ENCODE measurements at places on chromosomes 3 and 15. TPM values are rescaled to one million over a fixed set of nuclear protein-coding genes. Genes with fewer than 3 reads are reported as not detected.

C3orf49 gene
- not detected for total RNA-seq

CP gene
- not detected for total RNA-seq

LMOD3 gene
- total RNA-seq, result not detected

SLC28A1 gene
- not detected for total RNA-seq

TGM4 gene
- total RNA-seq, result not detected

MAPKBP1 gene
- 36.6 TPM for total RNA-seq

IL12A gene
- total RNA-seq, result 1.9 TPM

BLM gene
- total RNA-seq, result 2.3 TPM

DNA sequence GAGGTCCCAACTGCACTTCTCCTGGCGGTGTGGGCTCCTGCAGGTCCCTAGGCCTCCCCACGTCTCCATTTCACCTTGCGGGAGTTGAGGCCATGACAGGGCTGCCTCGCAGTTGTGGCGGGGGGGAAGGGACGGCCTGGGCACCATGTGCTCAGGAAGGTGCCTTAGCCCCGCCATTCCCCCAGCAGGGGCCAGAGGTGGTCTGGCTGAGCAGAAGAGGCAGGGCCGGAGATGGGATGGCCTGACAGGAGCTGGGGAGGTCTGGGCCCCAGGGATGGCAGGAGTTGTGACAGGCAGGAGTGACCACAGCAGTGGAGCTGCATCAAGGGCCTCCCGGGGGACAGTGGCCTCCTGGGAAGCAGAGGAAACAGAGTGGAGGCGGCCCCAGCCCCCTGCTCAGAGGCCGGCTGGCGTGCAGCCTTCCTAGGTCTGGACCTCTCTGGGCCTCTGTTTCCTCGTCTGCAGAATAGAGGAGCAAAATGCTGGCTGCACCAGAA is 18.7 kb upstream of the KLF15 start:
- H3K36me3 ChIP-seq, result no peaks in the 10 kb centered on the region
- peak; percentile 81 for DNase-seq
- H3K4me3 ChIP-seq, result no peak overlapping the region

- no peak overlapping the region for H3K27ac ChIP-seq
- H3K36me3 ChIP-seq, result no peaks in the 10 kb centered on the region
- no peak overlapping the region for H3K4me3 ChIP-seq
- no peaks in the 10 kb centered on the region for H3K27me3 ChIP-seq
Observed at GRCh38 chr3:62233065-62233464, 140.3 kb downstream of the FEZF2 start.

GRCh38 chr3:136860541-136860940 is 1.5 kb upstream of the NCK1 start:
- no peaks in the 10 kb centered on the region for H3K27me3 ChIP-seq
- peak overlapping the region; percentile 15 for H3K27ac ChIP-seq
- peak overlapping the region; percentile 90 for H3K4me3 ChIP-seq

GRCh38 chr3:20128358-20128757 is 57.6 kb downstream of the SGO1 start:
- H3K4me1 ChIP-seq, result no peaks in the 10 kb centered on the region
- no peaks in the 10 kb centered on the region for H3K27me3 ChIP-seq
- no peak overlapping the region for H3K27ac ChIP-seq
- peaks cover 12% of the 10 kb centered on the region for H3K36me3 ChIP-seq

GRCh38 chr15:71080166-71080565 is 35.1 kb upstream of the THSD4 start:
- peaks cover 7% of the 10 kb centered on the region for H3K27me3 ChIP-seq
- H3K27ac ChIP-seq, result peak overlapping the region; percentile 38
- no peak for DNase-seq
- H3K36me3 ChIP-seq, result peaks cover 2% of the 10 kb centered on the region
- H3K4me1 ChIP-seq, result peaks cover 10% of the 10 kb centered on the region
- no peak overlapping the region for H3K4me3 ChIP-seq

DNA sequence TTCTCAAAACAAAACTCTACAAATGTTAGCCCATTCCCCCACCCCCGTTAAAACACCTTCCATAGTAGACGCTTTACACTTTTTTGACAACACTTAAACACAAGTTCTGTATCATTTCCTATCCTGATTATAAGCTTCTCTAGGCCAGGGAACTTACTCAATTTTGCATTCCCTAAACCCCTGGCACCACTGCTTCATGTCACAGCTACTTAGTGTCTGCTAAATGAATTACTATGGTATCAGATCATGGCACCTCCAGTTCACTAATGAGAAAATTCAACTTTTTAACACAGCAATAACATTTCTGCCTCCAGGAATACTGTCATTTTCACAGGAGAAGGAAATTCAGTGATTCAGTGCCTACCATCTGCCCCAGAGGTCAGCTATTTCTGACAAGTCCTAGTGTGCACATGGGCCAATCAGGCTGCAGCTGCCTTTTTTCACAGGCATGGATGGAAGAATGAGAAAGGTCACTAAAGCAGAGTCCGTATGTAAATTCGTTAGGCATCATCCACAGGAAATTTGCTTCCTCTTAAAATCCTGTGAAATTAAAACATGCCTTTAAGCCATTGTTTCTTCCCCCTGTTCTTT is 18.5 kb downstream of the SFMBT1 start:
- no peaks in the 10 kb centered on the region for H3K27me3 ChIP-seq
- no peak for DNase-seq
- peaks cover 8% of the 10 kb centered on the region for H3K4me1 ChIP-seq

DNA sequence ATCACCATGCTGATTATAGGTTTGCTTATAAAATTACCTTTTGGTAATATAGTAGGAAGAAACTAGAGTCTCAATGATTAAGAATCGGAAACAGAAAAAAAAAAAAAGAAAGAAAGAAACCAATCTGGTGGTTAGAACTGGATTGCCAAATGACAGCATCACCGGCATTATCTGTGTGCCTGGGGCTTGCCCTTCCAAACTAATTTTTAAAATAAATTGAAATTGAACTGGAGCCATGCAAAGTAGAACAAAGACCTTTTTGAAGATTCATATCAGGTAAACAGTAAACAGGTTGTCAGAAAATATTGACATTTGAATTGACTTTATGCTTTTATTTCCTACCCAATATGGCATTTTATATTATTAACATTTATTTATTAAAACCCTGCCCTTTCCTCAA is 11.2 kb upstream of the CPB1 start:
- H3K4me3 ChIP-seq, result no peak overlapping the region
- no peak for DNase-seq
- peaks cover 16% of the 10 kb centered on the region for H3K4me1 ChIP-seq
- no peaks in the 10 kb centered on the region for H3K27me3 ChIP-seq

- no peak for DNase-seq
- no peaks in the 10 kb centered on the region for H3K27me3 ChIP-seq
- no peaks in the 10 kb centered on the region for H3K36me3 ChIP-seq
- peak overlapping the region; percentile 61 for H3K4me3 ChIP-seq
- H3K27ac ChIP-seq, result peak overlapping the region; percentile 19
Observed at GRCh38 chr3:187750006-187750512, 4.8 kb upstream of the BCL6 start.

DNA sequence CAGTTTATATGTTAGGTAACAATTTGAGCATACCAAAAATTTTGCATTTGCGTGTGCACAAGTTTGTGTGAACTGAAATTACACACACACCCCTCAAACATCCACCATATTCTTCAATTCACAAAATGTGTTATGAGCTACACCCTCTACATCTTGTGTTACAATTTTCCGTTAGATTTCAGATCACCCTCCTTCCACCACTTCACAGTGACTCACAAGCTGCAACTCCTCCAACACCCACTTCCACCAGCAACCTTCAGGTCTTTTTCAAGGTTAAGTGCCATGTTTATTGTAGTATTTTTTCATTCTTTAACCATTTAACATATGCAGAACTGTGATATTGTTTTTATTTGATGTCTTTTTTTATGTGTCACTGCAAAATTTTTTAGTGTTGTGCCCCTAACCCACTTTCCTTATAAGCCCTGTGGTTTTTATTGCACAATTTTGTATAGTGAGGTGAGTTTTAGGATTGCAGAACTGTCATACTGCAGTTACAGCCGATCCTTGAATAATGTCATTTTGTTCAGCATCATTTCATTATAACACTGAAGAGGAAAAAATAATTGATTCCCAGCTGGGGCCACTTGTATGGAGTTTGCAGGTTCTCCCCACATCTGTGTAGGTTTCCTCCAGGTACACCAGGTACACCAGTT is 148.9 kb downstream of the PLCL2 start:
- no peaks in the 10 kb centered on the region for H3K36me3 ChIP-seq
- H3K27ac ChIP-seq, result no peak overlapping the region
- H3K4me1 ChIP-seq, result no peaks in the 10 kb centered on the region
- DNase-seq, result no peak

- H3K36me3 ChIP-seq, result no peaks in the 10 kb centered on the region
- no peak for DNase-seq
- H3K27ac ChIP-seq, result no peak overlapping the region
- H3K4me1 ChIP-seq, result no peaks in the 10 kb centered on the region
- no peaks in the 10 kb centered on the region for H3K27me3 ChIP-seq
- no peak overlapping the region for H3K4me3 ChIP-seq
Observed at GRCh38 chr3:41363830-41364523, 164.7 kb downstream of the CTNNB1 start.

DNA sequence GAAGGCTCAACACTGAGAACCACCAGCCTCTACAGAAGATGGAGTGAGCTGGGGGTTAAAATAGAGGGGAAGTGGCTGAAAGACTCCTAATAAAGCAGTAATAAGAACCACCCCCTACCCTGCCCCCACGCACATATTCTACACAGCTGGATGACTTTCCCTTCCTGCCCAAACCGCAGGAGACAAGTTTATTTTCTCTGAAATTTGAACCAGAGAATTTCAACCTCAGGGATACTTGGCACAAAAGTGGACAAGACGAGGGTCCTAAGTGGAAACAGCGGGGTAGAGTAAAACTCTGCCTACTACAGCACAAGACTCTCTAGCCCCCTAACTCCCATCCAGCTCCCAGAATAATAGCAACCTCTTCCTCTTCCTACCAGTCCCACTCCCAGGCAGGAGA is 28.4 kb downstream of the USF3 start:
- peak overlapping the region; percentile 53 for H3K27ac ChIP-seq
- DNase-seq, result no peak
- peaks cover 8% of the 10 kb centered on the region for H3K36me3 ChIP-seq
- peaks cover 22% of the 10 kb centered on the region for H3K4me1 ChIP-seq

DNA sequence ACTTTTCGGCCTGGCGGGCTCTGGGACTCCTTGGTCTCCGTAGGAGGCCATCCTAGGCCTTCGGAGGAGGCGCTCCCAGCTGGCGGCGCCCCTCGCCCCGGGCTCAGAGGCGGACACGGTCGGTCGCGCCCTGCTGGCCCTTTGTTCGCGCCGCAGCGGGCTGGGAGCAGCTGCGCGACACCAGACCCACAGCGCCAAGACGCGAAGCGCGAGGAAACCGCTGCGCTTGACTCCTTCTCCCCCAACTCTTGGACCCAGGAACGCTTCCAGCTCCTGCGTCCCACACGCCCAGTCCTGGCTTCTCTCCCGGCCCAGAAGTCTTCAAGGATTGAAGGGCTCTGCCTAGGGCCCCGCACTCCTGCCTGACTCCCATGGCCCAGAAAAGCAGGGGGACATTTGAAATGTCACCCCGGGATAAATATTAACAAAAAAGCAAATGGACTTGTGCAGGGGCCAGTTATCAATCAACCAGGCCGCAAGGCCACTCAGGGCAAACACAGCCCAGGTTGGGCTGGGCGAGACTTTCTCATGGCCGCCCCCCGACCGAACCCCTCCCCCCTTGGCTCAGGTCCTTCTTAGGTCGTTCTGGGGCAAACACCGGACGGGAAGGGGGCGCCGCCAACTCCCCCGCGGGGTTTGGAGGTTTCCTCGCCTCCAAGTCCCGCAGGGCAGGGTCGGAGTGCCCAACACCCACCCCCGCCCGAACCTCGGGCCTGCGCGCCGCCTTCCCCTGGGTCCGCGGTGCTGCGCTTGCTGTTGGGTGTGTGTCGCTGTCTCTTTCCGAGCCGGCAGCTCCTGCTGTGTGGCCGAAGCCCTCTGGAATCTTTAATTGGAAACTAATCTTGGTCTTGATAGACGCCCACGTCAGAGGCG is 5.1 kb downstream of the ONECUT1 start:
- H3K27ac ChIP-seq, result no peak overlapping the region
- H3K27me3 ChIP-seq, result peaks cover 73% of the 10 kb centered on the region
- H3K4me3 ChIP-seq, result no peak overlapping the region
- H3K4me1 ChIP-seq, result peaks cover 29% of the 10 kb centered on the region
- DNase-seq, result no peak

DNA sequence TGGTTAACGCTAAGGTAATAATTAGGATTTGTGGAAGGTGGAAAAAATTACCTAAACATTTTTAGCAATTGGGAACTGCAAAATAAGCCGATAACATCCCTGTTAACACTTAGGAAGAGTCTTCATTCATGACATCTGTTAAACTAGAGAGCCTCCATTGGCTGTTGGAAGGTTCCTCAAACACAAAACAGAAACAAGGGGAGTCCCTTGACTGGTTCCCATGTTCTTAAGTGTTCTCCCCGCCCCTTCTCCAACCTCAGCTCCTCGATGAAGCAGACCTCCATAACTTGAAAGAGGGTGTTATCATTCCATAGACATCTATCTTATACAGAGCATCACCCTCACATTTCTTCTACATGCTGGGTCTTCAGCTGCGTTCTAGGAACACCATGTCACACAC is 2.5 kb downstream of the SLC22A13 start:
- no peak overlapping the region for H3K4me3 ChIP-seq
- H3K27me3 ChIP-seq, result no peaks in the 10 kb centered on the region
- peaks cover 17% of the 10 kb centered on the region for H3K4me1 ChIP-seq
- no peak for DNase-seq
- H3K36me3 ChIP-seq, result peaks cover 12% of the 10 kb centered on the region
- H3K27ac ChIP-seq, result no peak overlapping the region

DNA sequence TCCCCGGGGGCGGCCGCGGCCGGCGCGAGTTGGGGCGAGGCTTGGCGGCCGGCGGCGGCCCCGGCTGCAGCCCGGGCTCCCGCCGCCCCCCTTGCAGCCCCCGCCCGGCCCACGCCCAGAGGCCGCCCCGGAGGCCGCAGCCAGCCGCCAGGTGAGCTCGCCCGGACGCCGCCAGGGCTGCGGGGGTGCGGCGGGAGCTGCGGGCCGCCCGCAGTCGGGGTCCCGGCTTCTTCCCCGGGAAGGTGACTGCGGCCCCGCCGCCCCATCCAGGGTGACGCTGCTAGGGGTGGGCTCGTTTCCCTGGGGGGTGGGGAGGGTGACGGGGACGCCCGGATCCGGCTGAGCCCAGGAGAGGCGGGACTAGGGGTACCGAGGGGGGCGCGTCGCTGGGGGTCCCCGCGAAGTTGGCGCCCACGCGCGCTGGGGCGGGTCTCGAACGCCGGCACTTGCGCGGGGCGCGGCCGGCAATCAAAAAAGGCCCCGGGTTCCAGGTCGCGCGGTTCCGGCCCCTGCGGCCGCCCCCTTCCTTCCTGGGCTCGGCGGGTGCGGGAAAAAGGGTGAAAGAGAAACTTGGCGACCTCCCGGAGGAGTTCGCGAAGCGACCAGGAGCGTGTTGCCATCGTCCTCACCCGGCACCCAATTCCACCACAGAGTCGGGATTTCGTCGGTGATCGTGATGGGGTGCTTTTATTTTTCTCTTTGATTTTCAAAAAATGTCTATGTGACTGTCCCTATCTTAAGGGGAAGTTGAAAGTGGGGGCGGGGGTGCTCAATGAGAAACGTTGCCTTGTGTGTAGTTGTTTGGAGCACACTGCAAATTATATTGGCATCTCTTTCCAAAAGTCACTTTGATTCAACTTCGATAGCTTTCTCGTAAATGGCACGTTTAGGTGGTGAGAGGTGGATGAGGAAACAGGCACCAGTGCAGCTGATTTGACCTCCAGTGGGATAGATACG is 619 bp downstream of the ATXN7 start:
- H3K4me1 ChIP-seq, result peaks cover 25% of the 10 kb centered on the region
- peak overlapping the region; percentile 78 for H3K27ac ChIP-seq
- H3K36me3 ChIP-seq, result peaks cover 2% of the 10 kb centered on the region
- H3K4me3 ChIP-seq, result peak overlapping the region; percentile 86

Data from chondrocyte (in vitro differentiated cells).